ENCODE measurements at places on chromosomes 1 and 21.

GRCh38 chr1:154773551-154773950 lies 96.5 kb downstream of the KCNN3 start:
- no peak for DNase-seq

GRCh38 chr1:17136936-17137335 lies 17.7 kb upstream of the PADI2 start:
- DNase-seq: no peak

GRCh38 chr1:150576794-150577556 lies 2.4 kb downstream of the MCL1 start:
- no peak for DNase-seq

DNA sequence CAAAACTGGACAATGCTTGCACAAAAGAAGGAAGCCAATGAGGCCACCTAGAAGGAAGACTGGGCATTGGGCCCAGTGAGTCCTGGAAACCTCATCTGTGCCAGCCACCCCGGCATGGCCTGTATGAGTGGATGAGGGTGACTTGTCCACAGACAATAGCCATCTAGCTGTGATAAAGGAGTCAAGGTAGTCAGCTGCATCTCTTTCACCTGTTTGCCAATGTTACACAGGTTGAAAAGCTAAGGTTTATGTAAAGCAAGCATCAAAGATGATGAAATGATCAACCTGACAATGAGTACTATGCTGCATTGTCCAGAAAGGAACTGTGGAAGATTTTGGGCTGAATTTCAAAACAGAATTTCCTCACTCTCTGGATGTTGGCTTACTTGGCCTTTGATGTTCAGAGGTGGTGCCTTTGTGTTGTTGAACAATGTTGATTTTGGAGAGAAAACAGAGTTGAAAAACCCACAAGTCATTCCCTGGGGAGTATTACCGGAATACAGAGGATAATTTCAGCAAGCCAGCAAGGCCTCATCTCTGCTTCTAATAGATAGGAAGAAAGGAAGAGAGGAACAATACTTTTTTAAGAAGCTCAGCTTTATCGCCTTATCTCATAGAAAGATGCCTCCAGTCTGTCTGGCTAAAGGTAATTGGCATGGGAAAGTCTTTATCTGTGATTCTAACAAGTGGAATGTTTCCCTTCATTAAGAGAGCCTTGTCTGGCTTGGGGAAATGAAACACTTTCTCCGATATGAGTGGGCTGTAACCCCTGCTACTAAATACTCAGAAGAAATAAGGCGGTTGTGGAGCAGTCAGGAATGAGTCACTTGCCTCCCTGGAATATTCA lies 11.4 kb upstream of the SELE start:
- no peak for DNase-seq

- no peak for DNase-seq
Observed at GRCh38 chr1:205543351-205544301, 39.2 kb downstream of the CDK18 start.

- DNase-seq: no peak
Observed at GRCh38 chr1:93628681-93629080, 53.0 kb downstream of the BCAR3 start.
